ENCODE measurements at places on chromosomes 6 and 20. TPM values are rescaled to one million over a fixed set of nuclear protein-coding genes. Genes with fewer than 3 reads are reported as not detected.

PAK5 gene
- 0.63 TPM for polyA plus RNA-seq

ANGPT4 gene
- not detected for polyA plus RNA-seq

FNDC1 gene
- polyA plus RNA-seq = 0.82 TPM

OR2J3 gene
- polyA plus RNA-seq = 0.13 TPM

RGS17 gene
- polyA plus RNA-seq = 2.3 TPM

CDYL gene
- 9.6 TPM for polyA plus RNA-seq

AIF1 gene
- polyA plus RNA-seq = 166 TPM

OARD1 gene
- polyA plus RNA-seq = 21.7 TPM

DYNLT1 gene
- polyA plus RNA-seq = 211 TPM

SNAP91 gene
- 0.25 TPM for polyA plus RNA-seq

CSTF1 gene
- 11.1 TPM for polyA plus RNA-seq

BPIFB2 gene
- polyA plus RNA-seq = not detected

GJA1 gene
- 184 TPM for polyA plus RNA-seq

PACSIN1 gene
- polyA plus RNA-seq = 0.10 TPM

FAM83D gene
- 2.7 TPM for polyA plus RNA-seq

SSTR4 gene
- not detected for polyA plus RNA-seq

PXMP4 gene
- 1.5 TPM for polyA plus RNA-seq

FOXA2 gene
- 0.88 TPM for polyA plus RNA-seq

C4A gene
- polyA plus RNA-seq = 43.6 TPM

VIP gene
- not detected for polyA plus RNA-seq

MAPK13 gene
- polyA plus RNA-seq = 20.3 TPM

- no peak overlapping the region for H3K27ac ChIP-seq
- H3K36me3 ChIP-seq = peaks cover 8% of the 10 kb centered on the region
- H3K4me1 ChIP-seq = no peaks in the 10 kb centered on the region
Observed at GRCh38 chr6:34982424-34982852, 93.4 kb downstream of the ANKS1A start.

DNA sequence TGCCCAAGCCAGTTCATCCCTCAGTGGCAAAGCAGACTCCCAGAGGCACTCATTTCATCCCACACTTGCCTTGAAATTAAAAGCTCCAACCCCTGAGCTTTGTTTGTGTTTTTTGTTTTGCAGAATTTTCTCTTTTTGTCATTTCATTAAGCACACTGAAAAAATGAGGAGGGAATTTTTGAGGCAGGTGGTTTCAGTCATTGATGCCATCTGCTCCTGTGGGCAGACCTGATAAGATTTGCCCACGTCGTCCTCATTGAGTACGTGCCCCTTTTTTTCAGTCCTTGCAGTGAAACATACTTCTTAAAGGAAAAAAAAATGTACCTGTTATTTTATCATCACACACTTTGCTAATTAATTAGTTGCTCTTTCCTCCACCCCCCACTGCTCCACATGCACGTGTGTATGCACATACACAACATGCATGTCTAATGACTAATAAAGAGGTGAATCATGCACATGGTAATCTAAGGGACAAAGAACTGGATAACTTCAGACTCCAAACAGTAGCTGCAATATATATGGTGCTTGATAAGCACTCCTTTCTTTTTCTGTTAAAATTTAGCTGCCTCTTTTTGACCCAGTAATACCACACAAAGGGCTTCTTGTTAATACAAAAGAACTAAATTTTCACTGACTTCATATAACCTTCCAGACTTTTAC is 102.1 kb upstream of the TMEM181 start:
- H3K36me3 ChIP-seq = peaks cover 3% of the 10 kb centered on the region
- H3K27me3 ChIP-seq = no peaks in the 10 kb centered on the region
- H3K4me3 ChIP-seq = no peak overlapping the region
- H3K4me1 ChIP-seq = no peaks in the 10 kb centered on the region
- no peak for DNase-seq

DNA sequence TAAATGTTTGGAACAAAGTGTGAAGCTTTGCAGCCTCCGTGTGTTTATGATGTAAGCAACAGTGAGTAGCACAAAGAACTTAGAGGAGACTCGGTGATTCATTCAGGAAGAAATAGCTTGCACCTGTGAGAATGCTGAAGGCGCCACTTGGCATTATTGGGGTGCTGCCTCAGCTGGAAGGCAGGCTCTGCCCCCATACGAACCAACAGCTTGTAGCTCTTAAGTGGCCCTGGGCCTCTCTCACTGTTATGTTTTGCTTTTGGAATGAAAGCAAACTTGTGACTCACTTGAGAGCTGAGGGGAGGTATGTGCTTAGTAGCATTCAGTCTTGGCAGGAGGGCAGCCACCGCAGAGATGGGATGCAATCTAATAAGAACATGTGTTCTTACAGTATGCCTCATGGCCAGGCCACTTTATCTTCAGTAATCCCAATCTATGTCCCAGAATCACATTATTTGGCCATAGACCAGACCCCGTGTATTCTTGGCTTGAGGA is 310.7 kb downstream of the EYA4 start:
- no peaks in the 10 kb centered on the region for H3K27me3 ChIP-seq
- DNase-seq = peak; percentile 71
- H3K4me1 ChIP-seq = peaks cover 3% of the 10 kb centered on the region
- no peaks in the 10 kb centered on the region for H3K36me3 ChIP-seq
- H3K4me3 ChIP-seq = no peak overlapping the region

- peak; percentile 87 for DNase-seq
- H3K4me1 ChIP-seq = no peaks in the 10 kb centered on the region
- peak overlapping the region; percentile 47 for H3K4me3 ChIP-seq
Observed at GRCh38 chr20:3045042-3045815, 623 bp upstream of the MRPS26 start.

DNA sequence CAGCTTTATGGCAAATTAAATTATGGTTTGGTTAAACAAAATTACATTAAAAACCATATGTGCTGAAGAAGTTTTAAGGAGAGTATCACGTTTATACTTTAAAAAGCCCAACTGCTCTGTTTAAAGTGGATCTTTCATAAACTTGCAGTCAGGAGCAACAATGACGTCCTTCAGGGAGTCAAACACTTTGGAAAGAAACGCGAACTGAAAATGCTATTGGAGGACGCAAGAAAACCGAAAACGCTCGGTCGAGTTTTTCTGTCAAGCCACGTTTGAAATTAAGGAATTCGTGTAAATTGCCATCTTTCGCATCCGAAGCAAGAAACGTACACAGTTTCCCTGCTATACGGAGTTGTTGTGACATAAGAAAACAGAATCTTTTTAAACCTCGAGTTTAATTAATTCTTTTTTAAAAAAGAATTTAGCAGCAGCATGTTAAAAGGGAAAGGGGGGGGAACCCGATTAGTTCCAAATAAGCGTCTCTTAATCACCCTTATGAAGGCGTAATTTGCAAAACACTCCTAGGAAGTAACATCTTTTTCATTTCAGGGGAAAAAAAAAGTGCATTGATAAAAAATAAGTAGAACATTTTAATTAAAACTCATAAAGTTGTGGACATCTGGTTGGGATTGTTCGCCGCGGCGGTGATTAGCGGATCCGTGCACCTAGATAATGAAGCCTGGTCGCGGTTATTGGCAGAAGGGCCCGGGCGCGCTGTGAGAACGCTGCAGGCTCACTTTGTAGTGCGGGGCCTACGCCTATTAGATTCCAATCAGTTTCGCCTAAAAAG is 295.4 kb downstream of the TFAP2C start:
- no peak overlapping the region for H3K4me3 ChIP-seq
- no peaks in the 10 kb centered on the region for H3K36me3 ChIP-seq
- no peak for DNase-seq
- H3K4me1 ChIP-seq = no peaks in the 10 kb centered on the region
- no peaks in the 10 kb centered on the region for H3K27me3 ChIP-seq
- no peak overlapping the region for H3K27ac ChIP-seq

- no peak overlapping the region for H3K27ac ChIP-seq
- H3K4me3 ChIP-seq = peak overlapping the region; percentile 72
- no peak for DNase-seq
- no peaks in the 10 kb centered on the region for H3K4me1 ChIP-seq
Observed at GRCh38 chr6:117907601-117908245, 659 bp downstream of the SLC35F1 start.

GRCh38 chr6:13289789-13290318 is 38.5 kb downstream of the TBC1D7 start:
- H3K4me3 ChIP-seq = no peak overlapping the region
- no peak for DNase-seq
- no peaks in the 10 kb centered on the region for H3K4me1 ChIP-seq
- peaks cover 10% of the 10 kb centered on the region for H3K36me3 ChIP-seq
- peak overlapping the region; percentile 27 for H3K27ac ChIP-seq

DNA sequence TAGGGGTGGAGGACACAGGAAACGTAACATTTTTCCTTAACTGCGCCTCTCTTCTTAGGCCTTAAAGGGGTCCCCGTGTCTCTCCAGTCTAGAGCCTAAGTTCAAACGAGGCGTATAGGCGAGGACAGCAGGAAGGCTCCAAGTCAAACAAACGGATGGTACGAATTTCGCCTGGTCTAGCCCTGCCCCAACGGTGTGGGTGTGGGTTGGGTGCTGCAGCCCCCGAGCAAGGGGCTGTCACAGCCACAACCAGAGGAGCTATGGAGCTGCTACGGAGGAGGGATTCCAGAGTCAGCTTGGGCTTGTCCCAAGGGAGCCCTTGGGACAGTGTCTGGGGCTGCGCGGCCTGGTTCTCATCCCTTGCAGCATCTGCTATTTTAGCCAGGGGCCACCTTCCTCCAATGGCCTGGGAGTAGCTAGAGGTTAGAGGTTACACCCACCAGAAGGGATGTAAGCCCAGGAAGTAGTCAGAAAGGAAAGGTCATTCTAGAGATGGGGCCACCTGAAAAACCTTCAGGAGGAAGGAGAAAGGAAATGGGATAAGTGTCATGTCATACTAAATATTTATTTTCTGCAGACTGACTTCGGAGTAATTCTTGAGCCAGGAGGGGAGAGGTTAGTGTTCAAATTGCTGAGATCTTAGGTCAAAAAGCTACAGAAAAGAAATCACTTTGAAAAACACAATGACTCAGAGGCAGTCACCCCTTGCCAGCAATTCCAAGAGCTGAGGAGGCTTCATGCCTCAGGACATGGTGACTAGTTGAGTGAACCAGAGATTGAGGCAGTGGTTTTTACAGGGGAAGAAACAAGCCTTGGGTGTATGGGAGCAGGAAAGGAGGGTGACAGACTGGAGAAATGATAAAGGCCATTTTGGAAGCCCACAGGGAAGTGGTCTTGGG is 21.7 kb downstream of the VPS52 start:
- peak; percentile 53 for DNase-seq
- H3K27ac ChIP-seq = peak overlapping the region; percentile 88
- H3K4me1 ChIP-seq = no peaks in the 10 kb centered on the region

- H3K27me3 ChIP-seq = no peaks in the 10 kb centered on the region
- H3K36me3 ChIP-seq = no peaks in the 10 kb centered on the region
- H3K27ac ChIP-seq = no peak overlapping the region
- H3K4me3 ChIP-seq = peak overlapping the region; percentile 60
- peak; percentile 84 for DNase-seq
Observed at GRCh38 chr6:89411145-89412070, 665 bp downstream of the RRAGD start.

- peaks cover 1% of the 10 kb centered on the region for H3K4me1 ChIP-seq
- no peak overlapping the region for H3K27ac ChIP-seq
- H3K4me3 ChIP-seq = no peak overlapping the region
- no peak for DNase-seq
- no peaks in the 10 kb centered on the region for H3K27me3 ChIP-seq
Observed at GRCh38 chr20:9270831-9271230, 201.9 kb downstream of the PLCB4 start.

GRCh38 chr6:18795726-18796125 is 408.6 kb downstream of the RNF144B start:
- DNase-seq = no peak
- no peaks in the 10 kb centered on the region for H3K36me3 ChIP-seq
- H3K4me1 ChIP-seq = no peaks in the 10 kb centered on the region
- H3K4me3 ChIP-seq = no peak overlapping the region
- no peak overlapping the region for H3K27ac ChIP-seq
- no peaks in the 10 kb centered on the region for H3K27me3 ChIP-seq

GRCh38 chr6:116983375-116983774 is 106.3 kb downstream of the RFX6 start:
- DNase-seq = no peak
- H3K4me3 ChIP-seq = no peak overlapping the region
- no peak overlapping the region for H3K27ac ChIP-seq
- H3K36me3 ChIP-seq = no peaks in the 10 kb centered on the region
- H3K4me1 ChIP-seq = no peaks in the 10 kb centered on the region

- no peaks in the 10 kb centered on the region for H3K36me3 ChIP-seq
- no peaks in the 10 kb centered on the region for H3K4me1 ChIP-seq
- no peak overlapping the region for H3K4me3 ChIP-seq
Observed at GRCh38 chr6:168865-169455, 123.3 kb upstream of the DUSP22 start.

DNA sequence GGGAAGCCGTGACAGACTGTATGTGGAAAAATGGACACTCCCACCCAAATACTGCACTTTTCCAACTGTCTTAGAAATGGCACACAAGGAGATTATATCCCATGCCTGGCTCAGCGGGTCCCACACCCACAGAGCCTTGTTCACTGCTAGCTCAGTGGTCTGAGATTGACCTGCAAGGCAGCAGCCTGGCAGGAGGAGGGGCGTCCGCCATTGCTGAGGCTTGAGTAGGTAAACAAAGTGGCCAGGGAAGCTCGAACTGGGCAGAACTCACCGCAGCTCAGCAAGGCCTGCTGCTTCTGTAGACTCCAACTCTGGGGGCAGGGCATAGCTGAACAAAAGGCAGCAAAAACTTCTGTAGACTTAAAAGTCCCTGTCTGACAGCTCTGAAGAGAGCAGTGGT is 11.4 kb upstream of the RNF146 start:
- no peak overlapping the region for H3K4me3 ChIP-seq
- no peak for DNase-seq
- no peak overlapping the region for H3K27ac ChIP-seq

- H3K27me3 ChIP-seq = no peaks in the 10 kb centered on the region
- no peak for DNase-seq
- no peaks in the 10 kb centered on the region for H3K36me3 ChIP-seq
- no peak overlapping the region for H3K4me3 ChIP-seq
- H3K4me1 ChIP-seq = no peaks in the 10 kb centered on the region
Observed at GRCh38 chr6:141105481-141105880, 1027.2 kb upstream of the GJE1 start.

DNA sequence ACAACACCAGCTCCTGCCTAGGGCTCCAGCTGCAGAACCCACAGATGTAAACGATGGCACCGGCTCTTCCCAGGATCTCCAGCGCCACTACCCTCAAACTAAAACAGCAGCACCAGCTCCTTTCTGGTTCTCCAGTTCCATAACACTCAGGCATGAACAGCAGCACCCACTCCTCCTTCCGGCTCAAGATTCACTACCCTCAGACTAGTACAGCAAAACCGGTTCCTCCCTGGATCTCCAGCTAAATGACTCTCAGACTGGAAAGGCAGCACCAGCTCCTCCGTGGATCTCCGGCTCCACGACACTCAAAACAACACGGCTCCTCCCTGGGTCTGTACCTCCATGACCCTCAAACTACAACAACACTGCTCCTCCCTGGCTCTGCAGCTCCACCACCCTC is 325.0 kb downstream of the PREX1 start:
- H3K4me1 ChIP-seq = no peaks in the 10 kb centered on the region
- no peak overlapping the region for H3K27ac ChIP-seq
- no peak overlapping the region for H3K4me3 ChIP-seq
- no peaks in the 10 kb centered on the region for H3K36me3 ChIP-seq

Measured in aorta (tissue), 5 donors.